ENCODE measurements at places on chromosomes 6 and 20. TPM values are rescaled to one million over a fixed set of nuclear protein-coding genes. Genes with fewer than 3 reads are reported as not detected.
A peak's percentile ranks its signal among the peaks of the same experiment; 100 is the strongest.

DNA sequence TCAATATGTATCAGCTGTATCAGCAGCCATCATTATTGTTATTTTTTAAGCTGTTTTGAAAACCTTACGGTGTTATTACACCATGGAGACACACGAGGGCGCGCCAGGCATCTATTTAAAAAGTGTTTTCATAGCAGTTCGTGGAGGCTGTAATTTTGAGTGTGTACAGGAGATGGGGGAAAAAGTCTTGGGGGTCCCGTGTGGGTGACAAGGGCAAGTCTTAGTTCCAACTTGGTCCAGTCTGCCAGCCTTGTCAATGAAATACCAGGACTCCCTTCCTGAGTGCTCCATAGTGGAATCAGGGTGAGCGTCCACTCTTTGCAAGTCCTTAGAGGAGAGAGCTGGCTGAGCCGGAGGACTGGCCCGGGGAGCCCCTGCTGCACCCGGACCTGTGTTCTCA is 43.3 kb downstream of the SLC2A10 start:
- DNase-seq, result peak; percentile 42

- no peak for DNase-seq
These were observed 212.5 kb downstream of the FOXA2 start for GRCh38 chr20:22371843-22372242.

GRCh38 chr20:36593347-36593929 is 12.1 kb upstream of the RAB5IF start:
- DNase-seq, result no peak

DNA sequence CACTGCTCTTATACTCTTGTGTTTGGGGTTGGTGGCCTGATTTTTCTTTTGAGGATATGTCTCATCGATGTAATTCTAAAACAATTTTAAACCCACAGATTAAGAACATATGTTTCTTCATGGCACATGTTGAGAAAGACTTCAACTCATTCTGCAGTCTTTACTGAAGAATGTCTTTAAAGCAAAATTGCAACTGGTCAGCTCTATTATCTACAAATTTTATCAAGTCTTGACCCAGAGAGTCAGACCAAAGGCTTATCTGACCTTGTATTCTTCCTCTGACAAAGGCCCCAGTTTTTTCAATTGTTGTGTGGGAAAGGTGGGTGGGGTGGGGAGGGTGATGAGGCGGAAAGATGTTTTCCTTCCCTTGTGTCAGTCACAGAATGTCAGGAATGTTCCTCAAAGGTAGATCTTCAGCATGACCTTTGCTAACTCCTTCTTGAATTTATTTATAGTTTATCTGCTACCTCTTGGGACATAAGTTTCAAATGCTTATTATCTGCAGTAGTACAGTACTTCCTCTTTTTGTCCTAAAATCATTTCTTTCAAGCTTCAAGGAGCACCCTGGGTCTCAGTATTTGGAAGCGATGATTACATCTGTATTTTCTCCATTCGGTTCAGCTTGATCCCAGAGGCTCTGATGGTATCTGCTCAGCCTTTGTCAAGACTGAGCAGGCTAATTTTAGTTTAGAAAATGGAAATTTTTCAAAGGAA is 63.2 kb upstream of the TIAM2 start:
- no peak for DNase-seq

GRCh38 chr6:56005426-56005825 is 130.0 kb upstream of the BMP5 start:
- DNase-seq, result no peak

- DNase-seq, result no peak
These were observed 454.8 kb downstream of the PHF3 start for GRCh38 chr6:64090352-64090751.

The GHRH gene
- total RNA-seq, result not detected

DNA sequence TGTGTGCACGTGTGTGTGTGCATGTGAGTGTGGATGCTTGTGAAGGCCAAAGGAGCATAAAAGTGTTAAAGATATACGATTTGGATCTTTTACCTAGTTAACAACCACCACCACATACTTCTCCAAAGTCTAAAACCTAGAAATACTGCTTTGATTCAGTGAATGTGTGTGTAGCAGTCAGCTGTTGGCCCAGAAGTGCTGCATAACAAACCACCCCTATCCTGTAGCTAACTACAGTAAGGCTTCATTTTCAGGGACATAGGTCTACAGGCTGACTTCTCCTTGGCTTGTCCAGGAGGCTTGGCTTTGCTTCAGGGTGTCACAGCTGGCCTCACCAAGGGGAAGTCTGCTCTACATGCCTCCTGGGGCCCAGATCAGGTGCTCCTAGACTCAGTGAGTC is 2.4 kb upstream of the CST8 start:
- DNase-seq, result no peak

GRCh38 chr20:61564628-61565027 is 312.6 kb downstream of the CDH4 start:
- no peak for DNase-seq

GRCh38 chr6:22964334-22964733 is 395.0 kb downstream of the HDGFL1 start:
- DNase-seq, result no peak

The NKX2-4 gene
- not detected for total RNA-seq

DNA sequence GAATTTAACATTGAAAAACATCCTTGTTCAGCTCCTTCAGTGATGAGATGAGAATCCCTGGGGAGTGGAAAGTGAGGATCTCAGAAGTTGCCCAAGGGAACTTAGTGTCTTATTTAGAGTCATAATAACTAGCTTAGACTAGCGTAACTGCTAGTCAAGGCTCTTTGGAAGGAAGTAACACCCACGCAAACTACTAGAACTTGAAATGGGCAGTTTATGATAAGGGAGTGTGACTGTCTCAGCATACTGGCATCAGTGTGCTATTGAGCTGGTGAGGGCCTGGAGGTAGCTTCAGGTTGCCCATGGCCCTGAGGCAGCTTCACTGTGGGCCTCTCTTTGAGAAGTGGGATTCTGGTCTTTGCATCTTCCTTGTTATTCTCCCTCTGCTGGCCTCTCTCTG is 40.1 kb downstream of the SLX4IP start:
- DNase-seq, result no peak

- DNase-seq, result no peak
These were observed 35.8 kb upstream of the ANKRD60 start for GRCh38 chr20:58264271-58264670.

GRCh38 chr20:5143851-5144250 is 17.0 kb downstream of the CDS2 start:
- DNase-seq, result no peak

GRCh38 chr6:11830105-11830504 is 51.5 kb upstream of the ADTRP start:
- no peak for DNase-seq

GRCh38 chr6:77010931-77011542 is 452.3 kb downstream of the HTR1B start:
- no peak for DNase-seq

The BPIFB2 gene
- not detected for total RNA-seq

- no peak for DNase-seq
These were observed 328.3 kb downstream of the TBC1D32 start for GRCh38 chr6:121006024-121006423.

GRCh38 chr20:11861479-11861878 is 56.2 kb upstream of the BTBD3 start:
- DNase-seq, result no peak

- no peak for DNase-seq
These were observed 53.0 kb upstream of the GPR6 start for GRCh38 chr6:109925075-109925474.

GRCh38 chr20:4713401-4713800 is 8.3 kb upstream of the PRND start:
- no peak for DNase-seq

DNA sequence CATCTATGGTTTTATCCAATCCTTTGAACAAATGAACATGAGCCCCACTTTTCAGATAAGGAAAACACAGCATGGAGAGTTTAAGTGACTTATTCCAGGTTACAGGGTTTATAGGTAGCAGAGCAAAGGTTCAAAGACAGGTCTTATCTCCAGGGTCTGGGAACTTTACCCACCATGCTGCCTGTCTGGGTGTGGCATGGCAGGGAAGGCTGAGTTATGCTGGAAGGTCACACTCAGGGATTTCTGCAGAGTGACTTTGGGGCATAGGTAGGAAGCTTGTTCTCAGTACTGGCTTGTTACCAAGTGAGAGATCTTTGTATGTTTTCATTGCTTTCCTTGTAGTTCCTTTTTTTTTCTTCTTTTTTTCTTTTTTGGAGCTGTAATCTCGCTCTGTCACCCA is 1.8 kb downstream of the ZNF831 start:
- peak; percentile 42 for DNase-seq

DNA sequence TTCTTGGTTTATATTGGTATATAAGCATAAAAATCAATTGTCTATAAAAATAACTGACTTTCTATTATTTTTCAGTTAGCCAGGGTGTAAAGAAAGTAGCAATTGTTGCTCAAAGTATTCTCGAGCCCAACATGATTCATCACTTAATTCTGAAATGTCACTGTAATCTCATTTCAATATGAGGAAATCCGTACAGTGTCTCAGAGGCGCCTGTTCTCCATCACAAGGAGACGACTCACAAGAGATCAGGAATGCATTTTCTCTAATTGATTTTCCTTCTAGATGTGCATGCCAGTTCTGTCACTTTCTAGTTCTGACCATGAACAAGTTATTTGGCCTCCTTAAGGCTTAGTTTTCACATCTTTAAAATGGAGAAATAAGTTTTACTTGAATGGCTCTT is 753.1 kb downstream of the MAFB start:
- DNase-seq, result no peak

DNA sequence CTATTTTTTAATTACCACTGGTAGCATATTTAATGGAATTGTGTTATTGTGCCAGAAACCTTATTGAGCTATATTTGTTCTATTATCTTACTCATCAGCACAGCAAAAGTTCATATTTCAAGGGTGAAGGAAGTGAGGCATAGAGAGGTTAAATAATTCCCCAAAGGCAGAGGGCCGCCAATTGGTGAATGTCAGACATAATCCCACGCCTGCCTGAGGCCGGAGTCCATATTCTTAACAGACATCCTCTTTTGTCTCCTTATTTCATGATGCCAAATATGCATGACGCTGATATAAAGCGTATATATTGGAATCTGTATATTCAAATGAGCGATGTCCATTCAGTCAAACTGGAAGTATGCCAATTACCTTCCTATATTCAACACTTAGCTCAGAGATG is 505.0 kb upstream of the SLC35B3 start:
- DNase-seq, result no peak

The TCF21 gene
- total RNA-seq, result 2.3 TPM

The SEL1L2 gene
- total RNA-seq, result not detected
